ENCODE measurements at places on chromosomes 4 and X.

- peak; percentile 47 for DNase-seq
Measured at GRCh38 chrX:13647709-13648212, 5.2 kb upstream of the TCEANC start.

DNA sequence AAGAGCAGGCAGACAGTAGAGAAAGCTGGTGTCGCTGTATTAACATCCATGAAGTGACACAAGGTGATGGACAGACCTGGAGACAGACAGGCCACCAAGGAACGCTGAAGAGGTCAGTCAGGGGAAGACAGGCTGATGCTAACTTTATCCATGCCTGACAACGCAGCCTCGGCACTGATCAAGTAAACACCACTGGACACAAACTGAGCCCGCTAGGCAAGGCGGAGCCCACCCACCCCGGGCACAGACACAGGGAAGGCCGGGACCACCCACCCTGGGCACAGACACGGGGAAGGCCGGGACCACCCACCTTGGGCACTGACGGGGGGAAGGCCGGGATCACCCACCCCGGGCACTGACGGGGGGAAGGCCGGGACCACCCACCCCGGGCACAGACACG, 18.8 kb downstream of the PPP2R3B start:
- DNase-seq, result no peak

GRCh38 chr4:48223633-48224295, 45.9 kb downstream of the TEC start:
- no peak for DNase-seq

- no peak for DNase-seq
Measured at GRCh38 chr4:139584784-139585183, 28.8 kb upstream of the SETD7 start.

DNA sequence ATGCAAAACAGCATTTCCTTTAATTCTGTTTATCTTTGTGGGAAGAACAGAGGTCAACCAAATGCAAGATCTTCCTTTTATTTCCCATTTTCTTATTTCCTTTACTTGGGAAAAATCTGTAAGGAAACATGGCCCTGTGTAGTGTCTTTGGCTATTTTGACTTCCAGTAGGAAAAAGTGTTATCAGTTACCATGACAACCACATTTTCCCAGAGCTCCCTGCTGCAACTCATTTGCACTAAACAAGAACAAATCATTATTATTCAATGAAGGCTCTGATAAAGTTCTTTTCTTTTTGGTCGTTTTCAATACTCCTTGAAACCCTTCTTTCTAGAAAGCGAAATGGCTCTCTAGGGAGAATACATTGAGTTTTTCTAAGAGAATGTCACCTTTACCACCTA, 117.2 kb upstream of the DDX53 start:
- no peak for DNase-seq

DNA sequence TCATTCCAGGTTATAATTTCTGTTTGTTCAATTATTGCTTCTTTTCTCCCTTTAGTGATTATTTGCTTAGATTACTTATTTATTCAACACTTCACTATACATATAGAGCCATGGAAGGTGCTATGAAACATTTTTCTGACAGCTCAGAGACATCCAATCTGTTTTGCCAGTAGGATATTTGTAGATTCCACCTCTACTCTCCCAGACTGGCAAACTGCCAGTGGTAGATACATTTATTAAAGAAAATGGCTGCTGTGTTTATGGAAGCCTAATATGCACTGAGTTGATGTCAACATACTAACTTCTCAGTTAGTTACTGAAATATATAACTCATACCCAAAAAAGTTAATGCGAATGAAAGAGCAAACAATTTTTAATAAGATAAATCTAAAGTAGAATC, 348.6 kb downstream of the TRAM1L1 start:
- DNase-seq, result no peak

- DNase-seq, result no peak
Measured at GRCh38 chr4:185903205-185903604, 91.2 kb upstream of the SORBS2 start.

- no peak for DNase-seq
Measured at GRCh38 chr4:173230062-173230461, 61.5 kb downstream of the GALNT7 start.

DNA sequence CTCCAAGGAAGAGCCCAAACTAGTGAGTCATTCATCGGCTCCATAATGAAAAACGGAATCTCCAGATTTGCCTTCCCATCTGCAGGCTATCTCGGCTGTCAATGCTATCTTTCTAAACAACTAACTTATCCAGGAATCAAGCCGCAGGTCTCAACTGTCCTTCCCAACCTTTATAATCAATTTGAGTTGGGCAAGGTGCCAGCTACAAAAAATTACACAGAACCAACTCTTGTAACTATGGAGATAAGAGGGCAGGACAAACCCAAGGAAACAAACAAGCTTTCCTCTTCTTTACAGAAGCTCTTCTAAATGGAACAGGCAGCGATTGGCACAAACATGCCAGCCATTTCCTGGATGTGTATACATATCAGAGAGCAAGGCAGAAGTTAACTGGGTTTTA, 61.2 kb upstream of the RAI2 start:
- DNase-seq, result no peak

GRCh38 chrX:144801786-144802185, 445.5 kb upstream of the SPANXN1 start:
- no peak for DNase-seq

GRCh38 chr4:39047681-39048080, 14.4 kb upstream of the KLHL5 start:
- no peak for DNase-seq

GRCh38 chr4:76590798-76591281, 155.8 kb downstream of the SHROOM3 start:
- no peak for DNase-seq

DNA sequence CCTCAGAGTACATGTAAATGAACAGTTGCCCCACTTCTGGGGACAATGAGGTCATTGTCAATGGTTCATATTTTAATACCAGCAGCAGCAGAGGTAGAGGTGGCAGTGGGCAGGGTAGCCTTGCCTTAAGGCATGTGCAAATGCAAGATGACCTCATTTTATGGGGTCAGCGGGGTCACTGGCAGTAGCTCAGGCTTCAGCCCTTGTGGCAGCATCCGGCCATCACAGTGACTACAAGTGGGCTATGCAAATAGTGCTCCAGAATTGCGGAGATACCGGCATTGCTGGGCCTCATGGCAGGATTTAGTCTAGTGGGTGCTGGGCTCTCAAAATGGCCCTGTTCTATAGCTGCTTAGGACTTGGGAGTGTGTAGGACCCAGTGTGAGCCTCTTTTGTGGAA, 144.7 kb downstream of the FAM47A start:
- no peak for DNase-seq

DNA sequence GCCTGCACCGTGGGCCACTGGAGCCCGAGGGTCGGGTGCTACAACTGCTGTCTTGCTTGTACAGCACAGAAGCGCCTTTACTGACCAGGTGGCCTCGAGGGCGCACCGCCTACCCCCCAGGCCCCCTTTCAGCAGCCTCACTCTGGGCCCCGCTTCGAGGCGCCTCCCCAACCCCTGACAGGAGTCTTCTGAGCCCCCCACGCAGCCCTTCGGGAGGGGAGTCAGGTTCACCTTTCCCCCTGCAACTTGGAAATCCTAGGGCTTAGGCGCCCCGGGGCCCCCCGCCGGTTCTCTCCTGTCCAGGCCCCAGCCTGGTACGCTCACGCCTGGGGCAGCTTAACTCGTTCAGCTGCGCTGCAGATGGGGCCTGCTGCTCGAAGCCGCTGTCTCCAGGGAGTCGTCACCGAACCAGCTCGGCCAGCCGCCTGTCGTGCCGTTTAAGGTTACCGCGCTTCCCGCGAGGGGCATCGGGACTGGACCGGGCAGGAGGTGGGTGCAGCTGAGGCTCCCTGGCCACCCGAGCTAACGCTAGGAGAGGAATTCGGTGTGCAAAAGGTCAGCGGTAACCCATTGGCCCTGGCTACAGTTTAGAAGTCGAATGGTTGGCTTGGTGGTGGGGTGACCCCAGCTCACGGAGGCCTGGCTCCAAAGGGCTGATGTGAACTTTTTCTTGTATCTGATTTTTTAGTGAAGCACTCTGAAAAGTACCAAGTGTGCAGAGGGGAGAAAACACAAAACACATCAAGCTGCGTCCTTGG, 58.9 kb upstream of the BCOR start:
- DNase-seq, result no peak

- DNase-seq, result no peak
Measured at GRCh38 chrX:103538728-103539127, 19.4 kb upstream of the RAB40A start.
